RWPE2 (cell line): ENCODE measurements at places on chromosomes 1 and 21.
A peak's percentile ranks its signal among the peaks of the same experiment; 100 is the strongest.

DNA sequence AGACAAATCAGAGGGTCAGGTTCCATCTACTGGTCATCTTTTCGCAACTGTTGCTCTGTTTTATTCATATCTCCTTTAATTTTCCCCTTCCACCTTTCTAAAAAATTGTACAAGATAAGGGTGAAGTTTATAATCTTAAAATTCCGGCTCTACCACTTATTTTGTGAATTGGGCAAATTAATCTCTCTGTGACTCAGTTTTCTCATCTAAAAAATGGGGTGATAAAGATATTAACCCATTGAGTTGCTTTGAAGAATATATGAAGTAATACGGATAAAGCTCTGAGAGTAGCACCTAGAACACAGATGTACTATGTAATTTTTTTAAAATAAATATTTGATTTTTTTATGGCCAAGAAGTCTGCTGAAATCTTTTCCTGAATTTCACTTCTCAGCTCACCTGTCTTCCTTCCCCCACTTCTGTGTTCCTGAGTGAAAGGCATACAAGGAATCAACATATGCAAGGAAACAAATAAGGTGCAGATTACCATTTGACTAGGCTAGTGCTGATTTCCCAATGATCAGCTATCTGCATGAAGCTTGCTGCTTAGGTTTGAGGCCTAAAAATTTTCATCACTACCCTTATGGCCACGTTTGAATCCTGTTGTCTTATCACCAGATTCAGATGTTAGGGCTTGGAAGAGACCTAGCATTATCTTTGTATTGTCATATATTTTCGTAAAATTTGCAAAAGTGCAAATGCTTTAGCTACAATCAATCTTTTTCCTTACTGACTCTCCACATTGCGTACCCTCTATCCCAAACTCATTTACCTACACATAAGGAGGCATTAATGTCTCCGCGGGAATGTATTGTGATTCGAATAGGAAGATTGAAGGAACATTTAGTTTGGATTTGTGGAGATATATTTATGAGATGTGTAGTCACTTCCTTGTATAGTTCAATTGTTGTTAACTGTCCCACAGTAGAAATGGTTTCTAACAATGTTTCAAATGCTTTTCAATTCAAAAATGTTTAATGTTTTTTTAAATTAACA lies 718.3 kb upstream of the PTBP2 start:
- DNase-seq: no peak

DNA sequence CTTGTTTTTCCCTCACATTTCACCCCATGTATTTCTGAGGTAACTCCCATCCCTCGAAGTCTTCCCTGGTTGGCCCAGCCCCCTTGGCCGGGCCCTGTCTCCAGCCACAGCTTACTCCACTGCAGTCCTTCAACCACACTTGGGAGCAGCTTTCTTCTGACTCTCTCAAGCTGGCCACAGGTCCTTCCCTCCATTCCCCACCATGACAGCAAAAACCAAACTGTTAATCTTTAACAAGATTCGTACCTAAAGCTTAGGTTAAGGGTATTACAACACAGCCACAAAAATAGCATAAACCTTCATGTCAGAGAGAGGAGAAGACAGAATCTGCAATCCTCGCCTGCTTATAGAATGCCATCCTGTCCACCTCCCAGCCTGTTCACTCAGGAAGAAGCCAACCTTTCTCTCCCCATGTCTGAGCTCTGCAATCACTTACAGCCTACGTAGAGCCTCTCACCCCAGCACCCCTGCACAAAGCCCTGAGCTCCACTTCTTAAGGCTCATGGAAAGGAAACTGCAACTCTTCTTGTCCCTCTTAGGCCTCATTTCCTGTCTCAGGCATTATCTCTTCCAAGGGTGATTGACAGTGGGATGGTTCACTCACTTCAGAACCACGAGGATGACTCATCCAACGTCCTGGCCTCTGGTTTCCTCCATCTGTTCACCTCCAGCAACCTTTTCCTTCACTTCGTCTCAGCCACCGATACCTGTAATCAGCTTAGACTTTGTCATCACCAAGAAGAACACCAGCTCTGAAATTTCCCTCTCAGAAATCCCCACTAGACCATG lies 72.8 kb downstream of the CD2 start:
- no peak for DNase-seq

GRCh38 chr1:2135441-2135841 lies 59.1 kb downstream of the FAAP20 start:
- DNase-seq: peak; percentile 79

DNA sequence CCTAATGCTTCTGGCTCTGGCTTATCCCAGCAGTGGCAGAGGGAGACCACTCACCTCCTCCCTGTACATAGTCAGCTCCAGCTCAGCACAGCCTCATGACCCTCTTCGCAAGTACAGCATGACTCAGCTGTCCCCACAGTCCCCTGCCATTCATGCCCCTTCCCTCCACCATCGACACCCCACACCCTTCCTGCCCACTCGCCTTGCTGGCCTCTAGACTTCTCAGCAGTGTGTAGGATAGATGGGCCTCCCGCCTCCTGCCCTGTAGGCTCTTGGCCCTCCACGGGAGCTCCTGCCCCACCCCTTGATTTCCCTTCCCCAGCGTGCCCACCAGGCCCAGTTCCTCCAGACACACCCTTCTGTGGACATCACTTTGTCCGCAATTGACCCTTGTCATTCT lies 9.8 kb downstream of the NPR1 start:
- DNase-seq: no peak

- DNase-seq: no peak
Measured at GRCh38 chr1:221806236-221806635, 64.3 kb upstream of the DUSP10 start.

GRCh38 chr1:240962086-240962485 lies 350.1 kb upstream of the GREM2 start:
- no peak for DNase-seq

DNA sequence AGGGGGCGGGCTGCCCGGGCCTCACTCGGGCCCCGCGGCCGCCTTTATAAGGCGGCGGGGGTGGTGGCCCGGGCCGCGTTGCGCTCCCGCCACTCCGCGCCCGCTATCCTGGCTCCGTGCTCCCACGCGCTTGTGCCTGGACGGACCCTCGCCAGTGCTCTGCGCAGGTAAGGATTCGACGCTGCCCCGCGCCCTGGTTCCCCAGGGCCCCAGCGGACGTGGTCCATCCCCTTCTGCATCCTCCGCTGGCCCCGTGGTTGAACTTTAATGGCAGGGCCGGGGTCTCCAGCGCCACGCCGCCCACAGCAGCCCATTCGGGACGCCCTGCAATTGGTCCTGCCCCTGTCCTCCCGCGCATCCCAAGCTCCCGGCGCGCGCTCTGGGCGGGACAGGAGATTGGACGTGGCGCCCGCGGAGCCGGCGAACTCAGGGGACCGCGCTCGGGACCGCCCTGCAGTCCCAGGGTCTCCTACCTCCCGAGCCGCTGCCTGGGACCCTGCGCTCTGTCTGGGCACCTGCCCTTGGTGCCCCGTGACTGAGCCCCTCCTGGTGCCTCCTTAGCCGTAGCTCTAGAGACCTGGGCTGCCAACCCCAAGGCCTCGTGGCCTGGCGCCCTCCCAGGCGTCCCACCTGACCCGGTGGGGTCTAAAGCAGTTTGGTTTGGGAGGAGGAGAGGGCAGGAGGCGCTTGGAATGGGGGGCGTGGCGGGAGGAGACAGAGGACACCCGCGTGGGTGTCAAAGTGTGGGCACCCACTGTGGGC lies at the start of gene ALPL:
TSS of gene ALPL (plus strand) at position 73 of the 762 bp plus-strand sequence. CDS start 44,659 bp downstream, outside the sequence.
- no peak for DNase-seq

- DNase-seq: no peak
Measured at GRCh38 chr1:203168256-203168786, 7.3 kb downstream of the MYBPH start.

DNA sequence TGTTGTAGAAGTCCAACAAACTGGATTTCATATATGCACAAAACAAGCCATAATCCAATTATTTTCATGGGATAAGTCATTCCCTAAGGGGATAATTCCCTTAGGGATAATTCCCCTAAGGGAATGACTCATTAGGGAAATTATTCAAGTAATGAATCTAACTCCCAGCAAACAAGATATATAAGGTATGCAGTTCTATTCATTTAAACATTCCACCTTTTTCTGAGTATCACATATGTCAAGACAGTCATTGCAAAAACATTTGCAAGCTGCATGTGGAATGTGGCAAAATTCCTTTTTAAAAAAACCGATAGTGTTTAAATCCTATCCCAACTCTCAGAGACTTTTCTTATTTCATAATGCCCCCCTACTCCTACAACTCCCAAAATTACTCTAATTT lies 131.2 kb downstream of the AKT3 start:
- no peak for DNase-seq

- DNase-seq: no peak
Measured at GRCh38 chr1:81706650-81707435, 93.9 kb upstream of the ADGRL2 start.

DNA sequence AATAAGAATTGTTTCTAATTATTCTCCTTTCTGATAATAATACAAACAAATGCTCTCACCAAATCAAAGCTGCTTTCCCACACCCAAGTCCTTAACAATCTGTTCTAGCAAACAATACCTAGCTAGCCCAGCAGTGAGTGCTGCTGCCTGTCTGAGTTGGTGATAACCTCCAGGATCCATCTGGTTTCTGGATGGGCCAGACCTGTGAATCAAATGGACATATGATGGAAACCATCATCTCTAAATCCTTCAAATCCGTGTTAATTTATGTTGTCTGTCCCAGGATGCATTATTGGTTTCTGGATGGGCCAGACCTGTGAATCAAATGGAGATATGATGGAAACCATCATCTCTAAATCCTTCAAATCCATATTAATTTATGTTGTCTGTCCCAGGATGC lies 1230.0 kb downstream of the AMY1C start:
- DNase-seq: no peak

DNA sequence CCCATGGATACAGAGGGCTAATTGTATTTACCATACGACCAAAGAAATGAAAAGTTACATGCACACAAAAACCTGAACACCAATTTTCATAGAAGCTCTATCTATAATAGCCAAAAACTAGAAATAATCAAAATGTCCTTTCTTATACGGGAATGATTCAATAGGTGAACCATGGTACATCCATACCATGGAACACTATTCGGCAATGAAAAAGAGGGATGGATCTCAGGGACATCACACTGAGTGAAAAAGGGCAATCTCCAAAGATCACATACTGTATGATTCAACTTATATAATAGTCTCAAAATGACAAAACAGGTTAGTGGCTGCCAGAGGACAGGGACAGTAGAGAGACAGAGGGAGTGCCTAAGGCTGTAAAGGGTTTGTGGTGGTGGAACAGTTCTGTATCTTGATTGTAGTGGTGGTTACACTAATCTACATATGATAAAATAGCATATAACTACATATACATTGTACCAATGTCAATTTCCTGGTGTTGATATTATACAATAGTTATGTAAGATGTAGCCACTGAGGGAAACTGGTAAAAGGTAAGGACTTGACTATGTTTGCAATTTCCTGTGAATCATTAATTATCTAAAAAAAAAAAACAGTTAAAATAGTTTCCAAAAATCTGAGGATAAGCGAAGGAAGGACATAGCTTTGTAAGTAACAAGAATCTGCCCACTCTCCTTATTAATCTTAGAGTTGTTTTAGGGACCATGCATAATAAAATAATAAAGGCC lies 3.7 kb downstream of the RSBN1 start:
- DNase-seq: no peak

DNA sequence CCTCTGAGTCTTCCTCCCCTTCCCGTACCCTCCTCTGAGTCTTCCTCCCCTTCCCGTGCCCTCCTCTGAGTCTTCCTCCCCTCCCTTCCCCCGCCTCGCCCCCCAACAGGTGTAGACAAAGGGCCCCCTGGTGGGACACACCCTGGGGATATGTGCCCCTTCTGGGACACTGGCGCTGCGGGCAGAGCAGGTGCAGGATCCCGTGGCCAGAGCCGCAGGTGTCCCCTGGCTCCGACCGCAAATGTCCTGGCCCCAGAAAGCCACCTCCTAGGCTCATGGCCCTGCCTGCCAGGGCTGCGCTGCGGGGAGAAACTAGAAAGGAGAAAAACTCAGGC lies 51.5 kb upstream of the ARHGEF16 start:
- no peak for DNase-seq

- no peak for DNase-seq
Measured at GRCh38 chr1:163657719-163658118, 336.0 kb downstream of the NUF2 start.

- DNase-seq: no peak
Measured at GRCh38 chr21:14866859-14867765, 197.7 kb downstream of the NRIP1 start.

- no peak for DNase-seq
Measured at GRCh38 chr1:2255420-2256369, 27.6 kb downstream of the SKI start.
